ENCODE measurements at places on chromosomes 2 and 18.
A peak's percentile ranks its signal among the peaks of the same experiment; 100 is the strongest.

DNA sequence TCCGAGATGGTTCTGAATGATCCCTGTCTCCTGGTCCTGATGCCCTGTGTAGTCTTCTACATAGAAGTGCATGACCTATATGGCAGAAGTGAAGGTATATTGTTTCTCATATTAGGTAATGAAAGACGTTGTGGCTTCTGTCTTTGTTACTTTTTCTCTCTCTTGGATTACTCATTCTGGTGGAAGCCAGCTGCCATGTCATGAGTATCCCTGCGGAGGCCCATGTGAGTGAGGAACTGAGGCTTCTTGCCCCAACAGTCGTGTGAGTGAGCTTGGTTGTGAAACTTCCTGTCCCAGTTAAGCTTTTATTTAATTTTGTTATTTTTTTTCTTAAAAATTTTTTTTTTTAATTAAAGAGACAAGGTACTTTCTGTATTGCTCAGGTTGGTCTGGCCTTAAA, 134.7 kb downstream of the UBR3 start:
- no peak for DNase-seq

DNA sequence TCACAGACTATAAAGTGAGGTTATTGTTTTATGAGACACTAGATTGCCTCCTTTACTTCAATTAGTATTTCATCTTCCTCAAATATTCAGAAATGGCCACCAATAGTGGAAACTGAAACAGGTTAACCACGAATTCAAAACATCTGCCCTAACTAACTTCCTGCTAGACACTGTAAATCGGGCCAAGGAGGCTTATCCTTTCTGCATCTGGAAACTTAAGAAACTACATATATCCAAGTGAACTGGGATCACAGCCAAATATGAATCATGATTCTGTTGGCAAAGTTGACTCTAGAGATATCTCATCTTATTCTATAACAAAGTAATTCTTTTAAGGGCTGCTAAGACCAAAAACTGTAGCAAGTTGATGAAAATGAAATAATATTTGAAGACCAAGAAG, 136.6 kb upstream of the ZC3H15 start:
- DNase-seq, result no peak

DNA sequence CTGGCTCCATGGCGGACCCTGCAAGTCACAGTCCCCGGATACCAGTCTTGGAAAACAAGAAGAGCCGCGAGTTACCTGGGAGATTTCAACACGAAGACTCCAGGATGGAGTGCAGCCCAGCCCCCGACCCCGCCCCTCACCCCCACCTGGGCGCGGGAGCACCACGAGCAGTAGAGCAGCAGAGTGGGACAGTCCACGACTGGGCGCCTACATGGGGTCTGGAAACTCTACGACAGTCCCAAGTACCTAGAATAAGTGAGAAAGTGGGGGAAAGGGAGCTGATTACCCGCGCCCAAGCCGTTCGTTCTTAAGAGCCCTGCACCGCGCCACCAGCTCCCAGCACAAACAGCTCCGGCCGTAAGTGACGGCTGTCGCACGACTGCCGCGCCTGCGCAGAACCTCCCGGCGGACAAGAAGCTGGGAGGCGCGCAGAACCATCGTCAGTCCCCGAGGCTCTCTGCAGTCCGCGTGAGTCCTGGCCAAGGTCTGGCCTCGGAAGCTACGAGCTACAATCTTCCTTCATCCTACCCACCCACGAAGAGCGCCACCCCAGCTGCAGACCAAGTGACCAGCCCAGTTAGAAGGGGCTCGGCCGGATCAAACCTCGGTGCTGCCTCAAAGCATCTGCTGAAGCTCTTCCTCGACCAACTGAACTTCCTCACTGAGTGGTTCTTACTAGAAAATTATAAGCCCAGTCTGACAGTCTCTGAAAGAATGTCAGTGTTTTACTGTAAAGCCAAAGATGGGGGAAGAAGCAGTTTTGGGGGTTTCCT, at the start of gene DPY30:
Gene DPY30 (minus strand): TSS at position 359 of the 773 bp plus-strand sequence. CDS start 349 bp downstream, at position 10.
- peak; percentile 80 for DNase-seq

DNA sequence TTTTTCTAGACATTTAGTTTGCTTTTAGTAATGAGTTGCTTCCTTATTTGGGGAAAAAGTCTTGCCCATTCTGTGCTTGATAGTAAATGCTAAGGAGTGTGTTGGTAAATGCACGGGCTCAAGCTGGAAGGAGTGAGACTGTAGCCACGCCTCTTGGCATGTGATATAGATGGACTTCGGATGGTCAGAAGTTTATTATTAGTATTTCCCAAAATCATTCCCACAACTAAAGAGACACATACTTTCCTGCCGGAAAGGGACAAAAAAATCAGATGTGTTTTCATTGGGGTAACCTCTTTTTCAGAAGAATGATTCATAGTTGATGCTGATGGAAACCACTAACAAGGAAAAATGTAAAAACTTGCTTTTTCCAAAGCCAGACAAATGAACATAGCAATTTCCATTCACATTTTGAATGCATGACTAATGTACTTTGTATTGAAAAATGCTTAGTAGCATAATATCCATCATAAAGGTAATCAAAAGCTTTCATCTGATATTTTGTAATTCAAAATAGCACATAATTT, 133.2 kb downstream of the ZNF532 start:
- DNase-seq, result no peak

DNA sequence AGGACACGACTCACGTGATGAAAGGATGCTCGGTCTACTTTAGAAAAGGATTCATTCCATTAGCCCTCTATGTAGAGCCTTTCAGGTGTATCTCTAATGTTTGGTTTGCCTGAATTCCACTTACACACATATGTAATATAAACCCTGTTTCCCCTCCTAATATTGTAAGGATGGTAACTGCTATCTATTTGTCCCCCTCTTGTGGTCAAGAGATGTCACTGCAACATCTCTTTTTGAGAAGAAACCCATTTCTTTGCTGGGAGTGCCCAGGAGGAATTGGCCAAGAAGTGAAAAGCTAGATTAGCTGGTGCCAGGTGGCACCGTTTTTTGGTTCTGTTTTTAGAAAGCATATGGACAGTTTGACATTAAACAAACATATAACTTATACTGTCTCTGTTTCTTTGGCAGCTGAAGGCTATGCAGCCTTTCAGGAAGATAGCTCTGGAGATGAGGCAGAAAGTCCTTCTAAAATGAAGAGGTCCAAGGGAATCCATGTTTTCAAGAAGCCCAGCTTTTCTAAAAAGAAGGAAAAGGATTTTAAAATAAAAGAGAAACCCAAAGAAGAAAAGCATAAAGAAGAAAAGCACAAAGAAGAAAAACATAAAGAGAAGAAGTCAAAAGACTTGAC, 41.2 kb downstream of the RALBP1 start:
- DNase-seq, result no peak

DNA sequence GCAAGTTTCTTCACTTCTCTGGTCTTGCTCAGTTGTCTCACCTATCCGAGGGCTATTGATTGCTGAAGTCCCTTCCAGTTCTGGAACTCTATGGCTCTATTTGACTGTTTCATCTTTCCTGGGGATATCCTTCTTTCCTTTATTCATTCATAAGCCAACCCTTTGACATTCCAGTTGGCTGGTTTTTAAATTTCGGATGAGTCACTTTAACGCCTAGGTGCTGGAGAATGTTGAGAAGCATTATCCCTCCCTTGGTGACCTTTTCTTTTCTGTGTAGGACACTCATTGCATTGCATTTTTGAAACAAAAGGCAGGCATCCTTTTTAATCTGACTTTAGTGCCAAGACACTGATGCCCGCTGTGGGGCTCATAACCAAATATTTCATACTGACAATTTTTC, 307.1 kb downstream of the TSN start:
- DNase-seq, result no peak

GRCh38 chr2:219526320-219527075, 12.2 kb downstream of the ASIC4 start:
- DNase-seq, result no peak

DNA sequence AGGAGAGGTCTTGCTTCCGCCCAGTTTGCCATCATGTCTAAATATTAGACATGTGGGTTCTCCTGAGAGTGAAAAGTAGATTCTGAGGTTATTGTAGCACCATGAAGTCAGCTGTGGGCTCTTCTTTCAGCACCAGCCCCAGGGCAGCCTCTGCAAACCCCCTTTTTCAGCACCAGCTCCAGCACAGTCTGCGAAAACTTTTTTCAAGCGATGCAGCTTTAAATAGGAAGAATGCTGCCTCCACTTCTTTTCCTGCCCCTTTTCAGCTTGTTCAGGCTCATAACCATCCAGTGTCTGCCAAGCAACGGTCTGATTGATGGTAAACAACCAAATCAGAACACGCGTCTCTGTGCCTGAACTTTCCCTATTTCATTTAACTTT, at the start of gene COL5A2:
Gene COL5A2 (minus strand): TSS at position 192 of the 381 bp plus-strand sequence. CDS start 157 bp downstream, at position 35.
- DNase-seq, result no peak

- DNase-seq, result peak; percentile 7
Observed at GRCh38 chr2:57497489-57498096, 549.0 kb upstream of the VRK2 start.
